SW 1271 (cell line): ENCODE measurements at places on chromosomes 4 and X.
A peak's percentile ranks its signal among the peaks of the same experiment; 100 is the strongest.

- no peak for DNase-seq
Observed at GRCh38 chr4:105714071-105714521, 5.5 kb downstream of the GSTCD start.

DNA sequence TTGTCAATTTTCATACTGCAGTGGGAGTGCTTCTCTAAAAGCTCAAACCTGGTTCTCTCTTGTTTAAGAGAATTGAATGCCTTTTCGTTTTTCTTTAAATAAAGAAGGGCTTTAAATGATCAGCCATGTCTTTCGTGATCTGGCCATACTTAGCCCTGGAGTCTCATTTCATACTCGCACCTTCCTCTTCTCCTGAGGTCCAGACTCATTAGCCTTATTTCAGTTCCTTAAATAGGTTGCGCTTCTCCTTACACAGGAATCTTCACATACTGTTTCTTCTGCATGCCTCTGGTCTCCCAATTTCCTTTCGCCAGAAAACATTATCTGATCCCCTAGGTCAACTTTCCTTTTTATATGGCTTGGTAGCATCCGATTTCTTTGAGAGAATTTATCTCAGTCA, 565.6 kb upstream of the TENM3 start:
- DNase-seq = no peak

- no peak for DNase-seq
Observed at GRCh38 chr4:67550451-67550850, 5.1 kb upstream of the CENPC start.

DNA sequence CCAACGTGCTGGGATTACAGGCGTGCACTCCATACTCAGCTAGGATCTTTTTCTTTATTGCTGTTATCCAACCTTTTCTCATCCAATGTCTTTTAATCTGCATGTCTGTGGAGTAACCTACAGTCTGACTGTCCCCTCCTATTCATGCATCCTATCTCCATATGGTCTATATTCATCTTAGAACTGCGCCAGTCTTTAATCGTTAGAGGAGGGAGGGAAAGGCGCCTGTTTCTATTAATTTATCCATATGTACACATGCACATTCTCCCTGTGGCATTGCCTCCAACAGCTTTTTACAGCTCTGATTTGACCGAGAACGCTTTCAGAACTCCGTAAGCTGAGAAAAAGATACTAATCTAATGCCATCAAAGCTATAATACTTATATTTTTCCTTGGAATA, 9.8 kb downstream of the DCTD start:
- no peak for DNase-seq

DNA sequence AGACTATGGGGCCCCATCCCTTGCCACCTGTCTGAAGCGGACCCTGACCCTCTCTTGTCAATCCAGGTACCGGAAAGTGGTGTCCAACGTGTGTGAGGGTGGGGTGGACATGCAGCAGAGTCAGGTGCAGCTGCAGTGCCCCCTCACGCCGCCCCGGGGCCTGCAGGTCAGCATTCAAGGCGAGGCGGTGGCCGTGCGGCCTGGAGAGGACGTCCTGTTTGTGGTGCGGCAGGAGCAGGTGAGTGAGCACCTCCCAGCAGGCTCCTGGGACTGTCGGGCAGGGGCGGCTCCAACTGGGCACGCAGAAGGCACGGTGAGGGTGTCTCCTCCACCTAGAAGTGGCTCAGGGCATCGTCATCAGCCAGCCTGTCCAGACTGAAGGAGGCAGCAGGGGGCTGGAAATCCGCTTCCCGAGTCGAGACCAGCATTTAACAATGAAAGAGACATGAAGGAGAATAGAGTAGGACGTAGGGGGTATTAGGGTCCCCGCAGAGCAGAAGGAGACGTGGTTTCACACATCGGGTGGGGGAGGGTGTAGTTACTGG, 221.6 kb downstream of the AFAP1 start:
- no peak for DNase-seq

DNA sequence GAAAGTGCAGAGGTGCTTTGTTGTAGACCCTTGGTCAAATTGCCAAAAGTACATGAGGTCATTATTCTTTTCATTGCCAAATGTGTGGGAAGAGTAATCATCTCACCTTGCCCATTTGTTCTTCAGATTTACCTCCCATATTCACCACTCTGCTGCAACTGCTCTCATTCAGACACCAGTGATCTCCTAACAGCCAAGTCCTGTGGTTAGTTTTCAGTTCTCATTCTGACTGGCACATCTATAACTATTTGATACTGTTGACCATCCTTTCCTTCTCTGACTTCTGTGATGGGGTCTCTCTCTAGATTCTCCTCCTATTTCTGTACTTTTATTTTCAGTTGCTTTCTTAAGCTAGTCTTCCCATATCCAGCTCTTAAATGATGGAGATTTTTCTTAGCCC, 39.8 kb downstream of the GRIA3 start:
- no peak for DNase-seq

DNA sequence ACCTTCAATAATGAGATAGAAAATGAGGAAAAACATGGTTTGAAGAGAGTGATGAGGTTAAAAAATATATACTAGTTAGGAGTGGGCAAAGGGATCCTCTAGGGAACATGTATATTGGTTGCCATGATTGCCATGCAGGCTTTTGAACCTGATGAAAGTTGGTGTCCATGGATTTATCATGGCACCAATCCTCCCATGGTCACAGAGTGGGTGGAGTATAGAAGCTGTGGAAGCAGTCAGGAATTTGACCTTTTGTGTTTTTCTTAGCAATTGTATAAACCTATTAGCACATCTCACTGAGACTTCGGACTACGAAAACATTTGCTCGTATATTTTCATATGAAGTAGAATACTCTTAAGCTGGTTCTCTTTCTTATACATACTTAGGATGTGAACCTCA, 30.9 kb upstream of the SYTL5 start:
- no peak for DNase-seq

GRCh38 chrX:1423215-1423614, 29.5 kb downstream of the ASMTL start:
- no peak for DNase-seq

DNA sequence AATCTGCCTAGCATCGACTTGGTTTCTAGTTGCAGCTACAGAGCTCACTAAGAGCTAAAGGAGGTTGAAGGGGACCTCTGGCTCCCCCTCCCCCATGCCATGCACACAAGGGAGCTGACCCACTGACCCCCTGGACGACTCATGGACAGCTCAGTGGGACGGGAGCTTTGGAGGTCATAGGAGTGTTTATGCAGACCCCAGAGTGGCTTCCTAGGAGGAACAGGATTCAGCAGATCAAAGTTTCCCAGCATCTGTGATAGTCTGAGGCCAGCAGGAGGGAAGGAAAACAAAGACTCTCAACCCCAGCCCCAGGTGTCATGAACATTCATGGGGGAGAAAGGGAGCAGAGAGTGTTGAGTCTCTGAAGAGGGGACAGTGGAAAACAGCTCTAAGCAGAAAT, 104.4 kb downstream of the ARSF start:
- no peak for DNase-seq

DNA sequence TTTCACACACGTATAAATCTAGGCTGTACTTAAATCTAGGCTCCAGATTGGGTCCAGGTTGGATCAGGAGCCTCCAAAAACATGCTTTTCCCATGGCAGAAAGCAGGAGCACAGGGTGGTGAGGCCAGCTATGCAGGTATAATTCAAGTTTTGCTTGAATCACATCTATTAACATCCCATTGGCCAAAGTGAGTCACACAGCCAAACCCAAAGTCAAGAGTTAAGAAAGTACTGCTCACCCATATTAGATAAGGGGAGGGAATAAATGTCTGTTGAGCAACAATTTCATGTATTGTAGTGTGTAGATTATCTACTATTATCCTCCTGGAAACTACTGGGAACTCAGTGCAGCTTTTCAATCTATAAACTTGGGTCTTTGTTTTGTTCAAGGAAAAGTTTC, 12.8 kb downstream of the SUPT20HL2 start:
- DNase-seq = no peak

DNA sequence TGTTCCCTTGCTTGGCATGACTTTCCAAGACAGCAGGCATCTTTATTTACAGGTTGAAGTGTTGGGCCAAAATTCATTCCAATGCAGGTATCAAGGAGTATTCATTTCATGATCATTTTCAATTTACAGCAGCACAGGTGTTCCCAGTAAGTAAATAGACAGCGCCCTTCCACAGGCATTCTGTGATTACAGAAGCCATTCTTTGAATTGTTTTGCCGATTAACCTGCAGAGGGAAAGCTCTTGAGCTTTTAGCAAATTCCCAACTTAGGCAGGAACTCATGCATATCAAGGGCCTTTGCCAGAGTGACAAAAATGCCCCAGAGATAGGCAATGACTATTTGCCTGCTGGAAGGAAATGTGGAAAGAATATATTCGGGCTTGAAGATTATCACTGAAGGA, 6.8 kb downstream of the TXK start:
- DNase-seq = no peak

DNA sequence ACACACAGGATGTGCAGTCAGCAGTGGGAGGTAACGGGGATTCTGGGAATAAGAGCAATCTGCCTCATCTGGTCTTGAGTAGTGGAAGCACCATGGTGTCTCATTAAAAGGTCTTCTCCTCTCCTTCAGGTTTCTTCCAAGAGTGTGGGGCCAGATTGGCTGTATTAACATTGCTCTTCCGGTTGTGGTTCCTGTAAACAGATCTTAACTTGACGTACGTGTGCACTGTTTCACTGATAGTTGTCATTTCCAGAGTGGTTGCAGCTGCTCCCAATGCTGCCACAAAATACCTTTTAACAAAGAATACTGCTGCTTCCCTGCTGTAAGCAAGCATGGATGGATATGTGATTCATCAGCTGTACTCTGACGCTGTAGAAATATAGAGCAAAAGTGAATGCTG, 1443.4 kb upstream of the TENM3 start:
- DNase-seq = no peak

GRCh38 chr4:4593596-4594284, 51.9 kb upstream of the STX18 start:
- no peak for DNase-seq

- DNase-seq = peak; percentile 20
Observed at GRCh38 chr4:48943387-48943786, 36.8 kb upstream of the OCIAD2 start.

- no peak for DNase-seq
Observed at GRCh38 chr4:94566420-94566819, 114.7 kb downstream of the PDLIM5 start.

DNA sequence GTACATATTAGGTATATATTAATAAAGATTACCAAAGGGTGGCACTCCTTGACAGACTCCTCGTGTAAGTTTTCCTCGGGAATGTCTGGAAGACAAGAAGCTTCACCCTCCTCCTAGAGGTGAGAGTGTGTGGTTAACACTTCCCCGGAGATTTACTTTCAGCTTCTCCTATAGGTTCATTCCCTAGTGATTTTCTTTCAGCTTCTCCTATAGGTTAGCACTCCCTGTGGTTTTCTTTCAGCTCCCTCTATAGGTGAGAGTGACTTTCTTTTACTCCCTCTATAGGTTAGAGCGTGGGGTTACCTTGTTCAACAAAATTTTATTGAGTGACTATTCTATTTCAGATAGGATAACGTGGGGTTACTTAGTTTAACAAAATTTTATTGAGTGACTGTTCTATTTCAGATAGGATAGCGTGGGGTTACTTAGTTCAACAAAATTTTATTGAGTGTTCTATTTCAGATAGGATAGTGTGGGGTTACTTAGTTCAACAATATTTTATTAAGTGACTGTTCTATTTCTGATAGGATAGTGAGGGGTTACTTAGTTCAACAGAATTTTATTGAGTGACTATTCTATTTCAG, 106.0 kb upstream of the PLAC1 start:
- DNase-seq = peak; percentile 48
